ENCODE measurements at places on chromosomes 5 and 9.

DNA sequence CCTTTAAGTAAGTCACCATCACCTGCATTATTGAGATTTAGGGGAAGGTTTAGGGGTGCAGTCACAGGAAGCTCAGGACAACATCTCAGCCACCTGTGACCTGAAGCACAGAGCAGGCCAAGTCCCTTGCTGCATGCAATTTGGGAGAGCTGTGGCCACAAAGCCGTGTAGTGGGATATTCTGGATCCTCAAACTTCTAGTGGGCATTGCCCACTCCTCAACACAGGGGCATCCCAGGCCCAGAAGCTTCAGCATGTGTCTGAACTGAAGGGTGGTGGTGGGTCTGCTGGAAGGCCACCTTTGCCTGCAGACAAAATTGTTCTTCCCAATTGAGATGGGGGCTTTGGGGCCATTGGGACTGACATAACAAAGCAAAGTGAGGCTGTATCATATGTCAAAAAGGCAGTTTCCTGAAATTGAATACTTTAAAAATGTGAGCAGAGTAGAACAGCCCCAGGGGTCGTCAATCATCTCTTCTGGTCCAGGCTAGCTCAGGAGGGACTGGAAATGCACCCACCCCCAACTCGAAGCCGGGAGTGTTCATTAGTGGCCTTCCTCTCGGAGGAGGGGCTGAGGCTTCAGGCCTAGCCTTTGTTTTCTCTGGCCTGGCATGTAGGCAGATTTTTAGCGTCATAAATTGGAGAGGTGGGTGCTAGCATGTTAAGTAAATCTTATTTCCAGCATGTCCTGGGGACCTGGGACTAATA, 2.8 kb upstream of the GADD45G start:
- no peak for DNase-seq

DNA sequence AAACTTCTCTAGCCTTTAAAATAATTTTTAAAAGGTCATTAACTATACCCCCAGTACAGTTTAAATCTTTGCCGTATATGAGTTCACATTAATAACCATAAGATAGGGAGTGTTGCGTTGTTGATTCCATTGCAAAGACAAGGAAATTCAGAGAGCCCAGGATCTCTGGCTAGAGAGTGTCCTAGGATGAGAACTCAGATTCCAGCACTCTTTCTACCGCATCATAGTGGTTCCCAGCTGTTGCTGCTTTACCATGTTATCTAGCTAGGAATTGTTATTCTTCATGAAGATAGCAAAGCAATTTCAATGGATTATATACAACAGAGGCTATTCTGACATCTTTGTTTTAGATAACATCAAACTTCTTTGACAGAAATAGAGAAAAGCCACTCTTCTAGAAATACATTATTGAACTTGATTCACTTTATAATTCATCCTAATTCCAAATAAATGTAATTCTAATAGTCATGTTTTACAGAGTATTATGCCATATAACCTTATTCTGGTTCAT, 78.4 kb upstream of the IL7R start:
- no peak for DNase-seq

- DNase-seq, result no peak
These were observed 127.3 kb downstream of the NUDT12 start for GRCh38 chr5:103435136-103435889.

GRCh38 chr5:66741394-66741793, 145.2 kb downstream of the MAST4 start:
- DNase-seq, result no peak

- no peak for DNase-seq
These were observed 265.3 kb downstream of the ENC1 start for GRCh38 chr5:74375271-74375670.
